Stimulated activated CD8-positive, alpha-beta memory T cell treated with anti-CD3 and anti-CD28 coated beads, Interleukin-15, amount 100 ng/mL, for 24 hours (primary cell): ENCODE measurements at places on chromosomes 3 and 15.

DNA sequence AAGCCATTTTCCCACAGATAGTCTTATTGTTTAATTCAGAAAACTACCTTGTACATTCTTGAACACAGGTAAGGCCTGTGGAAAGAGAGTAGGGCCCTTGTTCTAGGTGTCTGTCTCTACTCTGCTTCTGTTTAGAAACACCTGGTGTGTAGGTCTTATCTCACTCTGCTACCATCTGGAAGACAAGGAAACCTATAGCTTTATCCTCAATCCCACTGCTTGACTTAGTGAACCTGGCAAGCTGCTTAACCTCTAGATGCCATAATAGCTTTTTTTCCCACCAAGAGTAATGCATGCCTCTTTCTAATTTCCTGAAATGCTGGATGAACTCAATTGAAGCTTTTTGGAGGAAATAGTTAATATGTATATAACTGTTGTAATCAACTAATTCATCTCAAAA is 82.6 kb upstream of the RAP2B start:
- no peak for DNase-seq

DNA sequence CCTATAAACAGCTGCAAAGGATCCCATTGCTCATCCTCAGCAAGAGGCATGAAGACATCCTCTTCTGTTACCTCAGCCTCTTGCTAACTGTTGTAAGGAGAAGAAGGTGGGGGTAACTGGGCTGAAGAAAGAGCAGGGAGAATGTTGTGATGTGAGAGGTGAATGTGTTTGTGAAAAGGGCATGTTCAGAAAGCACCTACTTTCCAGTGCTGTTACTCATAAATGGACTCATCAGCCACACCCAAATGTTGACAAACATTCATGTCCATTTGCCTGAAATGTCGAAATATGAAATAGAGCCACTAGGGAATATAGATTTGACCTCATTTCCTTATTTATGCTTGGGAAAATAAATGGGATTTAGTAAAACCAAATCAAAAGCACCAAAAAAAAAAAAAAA is 12.6 kb downstream of the SLC24A1 start:
- DNase-seq, result no peak

DNA sequence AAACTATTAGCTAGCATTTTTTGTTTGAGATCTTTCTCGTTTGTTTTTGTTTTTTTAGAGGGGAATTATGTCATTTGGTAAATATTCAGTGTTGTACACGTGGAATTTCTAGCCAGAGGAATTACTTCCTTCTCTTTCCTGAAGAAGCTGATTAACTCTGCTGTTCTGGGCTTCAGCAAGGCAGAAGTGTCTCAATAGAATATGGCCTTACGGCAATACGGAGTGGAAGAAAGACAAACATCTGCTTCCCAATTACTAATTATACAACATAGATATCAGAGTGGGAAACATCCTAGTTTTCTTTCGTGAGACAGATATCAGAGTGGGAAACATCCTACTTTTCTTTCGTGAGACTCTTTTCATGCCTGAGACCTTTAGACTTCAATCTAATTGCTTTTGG is 11.9 kb downstream of the P3H2 start:
- no peak for DNase-seq

DNA sequence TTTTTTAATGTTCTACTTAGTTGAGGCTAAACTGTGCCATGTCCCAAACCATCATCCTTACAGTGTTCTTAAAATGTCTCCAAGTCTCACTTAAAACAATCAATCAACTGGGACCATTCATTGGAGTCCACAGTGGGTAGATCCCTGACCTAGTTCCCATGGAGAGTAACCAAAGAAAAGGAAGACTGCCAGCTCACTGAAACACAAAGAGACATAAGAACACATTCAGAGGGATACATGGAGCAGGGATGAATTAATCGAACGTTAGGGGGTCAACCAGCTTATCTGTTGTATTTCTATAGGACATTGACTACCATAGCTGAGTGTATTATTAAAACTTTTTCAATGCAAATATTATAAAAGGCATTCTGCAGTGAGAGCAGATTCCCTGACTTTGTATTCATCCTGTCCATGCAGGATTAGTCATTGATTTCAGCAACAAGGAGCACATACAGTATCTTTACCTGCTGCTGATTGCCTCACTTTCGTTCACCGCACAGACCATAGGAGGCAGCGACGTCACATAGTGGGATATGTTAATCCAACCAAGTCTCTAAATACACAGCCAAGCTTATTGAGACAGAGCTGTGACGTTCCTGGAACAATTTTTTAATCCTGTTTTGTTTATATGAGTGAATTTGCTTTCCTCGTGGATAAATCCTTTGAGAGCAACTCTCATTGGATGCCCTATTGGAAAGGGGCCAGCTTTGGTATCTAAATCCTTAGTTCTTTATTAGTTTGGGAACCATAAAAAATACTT is 364.9 kb upstream of the RBMS3 start:
- DNase-seq, result no peak

DNA sequence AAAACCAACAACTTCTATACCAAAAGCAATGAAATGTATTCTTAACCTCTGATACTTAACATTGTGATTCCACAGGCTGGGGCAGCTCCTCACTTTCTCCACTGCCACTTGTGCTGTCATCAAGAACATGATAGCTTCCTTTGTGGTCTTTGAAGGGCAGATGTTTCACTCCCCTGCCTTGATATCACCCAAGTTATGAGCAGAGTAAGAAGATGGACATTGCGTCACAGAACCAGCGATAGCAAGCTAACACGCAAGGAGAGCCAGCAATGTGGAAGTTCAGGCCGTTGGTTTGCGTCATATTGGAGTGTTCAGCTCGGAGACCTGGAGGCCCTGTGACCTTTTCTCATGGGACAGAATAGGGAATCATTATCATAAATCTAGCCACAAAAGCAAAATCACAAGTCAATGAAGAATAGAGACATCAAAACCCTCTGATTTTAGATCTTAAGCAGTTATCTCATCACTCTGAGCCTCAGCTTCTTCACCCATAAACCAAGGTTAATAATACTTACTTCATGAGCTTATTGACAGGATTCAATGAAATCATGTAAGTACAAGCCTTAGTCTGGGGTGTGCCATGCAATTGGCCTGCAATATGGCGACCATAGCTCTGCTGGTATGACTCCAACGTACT is 183.8 kb upstream of the THBS1 start:
- no peak for DNase-seq
